Activated T-cell treated with anti-CD3 and anti-CD28 coated beads, Interleukin-2, amount 50 U/mL, for 4 hours (primary cell): ENCODE measurements at places on chromosomes 12 and 14. TPM values are rescaled to one million over a fixed set of nuclear protein-coding genes. Genes with fewer than 3 reads are reported as not detected.

Gene SYT1
- 0.16 TPM for total RNA-seq

Gene SLC17A8
- not detected for total RNA-seq

Gene DHH
- total RNA-seq: 0.11 TPM

DNA sequence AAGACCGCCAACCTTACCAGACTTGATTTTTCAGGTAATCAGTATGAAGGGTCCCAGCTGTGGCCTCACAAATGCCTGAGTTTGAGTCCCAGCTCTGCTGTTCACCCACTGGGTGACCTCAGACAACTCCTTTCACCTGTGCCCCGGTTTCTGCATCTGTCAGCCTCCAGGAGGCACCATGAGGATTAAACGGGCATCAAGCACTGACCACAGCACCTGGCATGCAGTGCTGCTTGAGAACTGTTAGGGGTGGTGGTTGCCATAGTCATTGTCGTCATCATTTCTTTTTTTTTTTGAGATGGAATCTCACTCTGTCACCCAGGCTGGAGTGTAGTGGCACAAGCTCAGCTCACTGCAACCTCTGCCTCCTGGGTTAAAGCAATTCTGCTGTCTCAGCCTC lies 57.9 kb downstream of the PHETA1 start:
- no peak for DNase-seq

GRCh38 chr12:26298785-26299621 lies 103.6 kb downstream of the SSPN start:
- DNase-seq: no peak

GRCh38 chr14:68559949-68560348 lies 232.9 kb downstream of the ZFP36L1 start:
- no peak for DNase-seq

- no peak for DNase-seq
Observed at GRCh38 chr14:34971801-34972200, 11.0 kb upstream of the SRP54 start.

- DNase-seq: no peak
Observed at GRCh38 chr12:1840981-1841425, 20.6 kb downstream of the LRTM2 start.

GRCh38 chr12:75553398-75553797 lies 42.0 kb upstream of the KRR1 start:
- no peak for DNase-seq

GRCh38 chr12:114275086-114275485 lies 130.9 kb downstream of the TBX5 start:
- DNase-seq: no peak

DNA sequence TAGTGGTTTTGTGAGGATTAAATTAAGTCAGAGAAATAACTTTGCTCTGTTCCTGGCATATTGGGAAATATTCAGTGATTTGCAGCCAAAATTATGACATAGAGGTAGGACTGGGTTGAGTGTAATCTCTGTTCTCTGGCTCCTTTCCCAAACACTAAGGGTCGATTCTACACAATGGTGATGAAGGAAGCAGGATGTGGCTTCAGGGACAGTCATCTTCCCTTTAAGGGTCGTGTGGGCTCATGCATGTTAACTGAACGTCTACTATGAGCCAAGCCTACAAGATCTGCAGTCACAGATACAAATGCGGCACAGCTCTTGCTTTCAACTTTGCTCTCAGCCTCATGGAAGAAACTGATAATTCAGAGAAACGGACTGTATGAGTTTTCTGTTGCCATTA lies 381.6 kb downstream of the VRK1 start:
- DNase-seq: no peak

- no peak for DNase-seq
Observed at GRCh38 chr14:60220917-60221316, 28.1 kb upstream of the PPM1A start.

GRCh38 chr12:70365398-70365647 lies 767 bp upstream of the KCNMB4 start:
- DNase-seq: no peak
